ENCODE measurements at places on chromosomes 7 and 10.

DNA sequence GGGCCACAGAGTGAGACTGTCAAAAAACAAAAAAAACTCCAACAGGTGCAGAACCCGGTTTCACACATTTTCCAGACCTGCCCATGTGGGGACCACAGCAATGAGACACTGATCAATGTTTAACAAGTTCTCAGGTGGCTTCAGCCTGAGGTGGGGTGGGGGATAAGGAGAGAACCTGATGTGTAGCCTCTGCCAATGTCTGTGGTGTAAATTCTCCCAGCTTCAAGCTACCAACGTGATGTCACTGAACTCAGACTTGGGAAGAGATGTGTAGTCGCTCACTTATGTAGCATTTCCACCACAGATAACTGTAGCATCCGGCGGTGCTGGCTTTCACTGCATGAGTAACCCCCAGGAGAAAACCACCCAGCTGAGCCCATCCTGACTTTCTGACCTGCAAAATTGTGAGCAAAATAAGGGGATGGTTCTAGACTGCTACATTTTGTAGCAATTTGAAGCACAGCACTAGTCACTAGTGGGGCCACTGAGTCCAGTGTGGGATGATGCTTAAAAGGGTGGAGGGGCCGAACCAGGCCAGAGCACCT is 13.8 kb upstream of the TNRC18 start:
- no peak for DNase-seq

DNA sequence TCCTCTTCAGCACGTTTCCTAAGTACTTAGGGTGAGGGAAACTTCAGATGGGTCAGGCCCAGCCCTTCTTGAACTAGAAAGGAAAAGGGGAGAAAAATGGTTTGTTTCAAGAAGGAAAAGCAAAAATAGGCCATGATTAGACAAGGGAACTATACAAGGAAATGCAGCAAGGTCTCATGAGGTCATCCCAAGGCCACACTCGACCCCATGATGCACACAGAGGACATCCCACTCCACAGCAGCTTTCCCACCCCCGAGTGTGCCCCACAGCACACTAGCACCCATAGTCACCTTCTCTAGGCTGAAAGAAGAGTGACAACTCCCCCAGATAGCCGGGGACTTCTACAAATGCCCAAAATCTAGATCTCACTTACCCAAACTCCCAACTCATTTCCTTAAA is 173.4 kb downstream of the FAM107B start:
- no peak for DNase-seq

DNA sequence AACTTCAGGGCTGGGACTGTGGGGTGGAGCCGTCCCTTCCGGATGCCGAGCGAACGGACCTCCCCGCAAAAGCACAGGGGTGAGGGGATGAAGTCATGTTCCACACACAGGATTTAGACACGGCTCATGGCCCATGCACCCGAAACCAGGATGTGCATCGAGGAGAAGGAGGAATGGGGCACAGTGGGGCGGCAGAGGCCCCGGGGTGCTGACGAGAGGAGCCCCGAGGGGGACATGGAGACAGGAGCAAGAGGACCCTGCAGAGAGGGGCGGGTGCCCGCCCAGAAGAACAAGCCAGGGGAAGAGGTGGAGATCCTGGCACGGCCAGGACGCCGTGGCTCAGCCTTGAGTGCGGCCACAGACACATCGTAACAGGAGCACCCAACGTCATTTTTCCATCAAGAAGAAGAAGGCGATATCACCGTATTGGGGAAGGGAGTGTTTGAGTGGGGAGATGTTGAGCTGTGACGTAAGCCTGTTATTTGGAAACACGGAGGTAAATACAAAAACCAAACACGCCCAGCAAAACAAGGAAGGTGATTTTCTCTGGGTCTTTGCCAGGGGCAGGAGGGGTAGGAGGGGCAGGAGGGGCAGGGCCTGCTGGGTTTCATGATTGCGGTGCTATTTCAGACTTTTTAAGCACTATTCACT is 25.3 kb upstream of the FOXL3 start:
- no peak for DNase-seq

DNA sequence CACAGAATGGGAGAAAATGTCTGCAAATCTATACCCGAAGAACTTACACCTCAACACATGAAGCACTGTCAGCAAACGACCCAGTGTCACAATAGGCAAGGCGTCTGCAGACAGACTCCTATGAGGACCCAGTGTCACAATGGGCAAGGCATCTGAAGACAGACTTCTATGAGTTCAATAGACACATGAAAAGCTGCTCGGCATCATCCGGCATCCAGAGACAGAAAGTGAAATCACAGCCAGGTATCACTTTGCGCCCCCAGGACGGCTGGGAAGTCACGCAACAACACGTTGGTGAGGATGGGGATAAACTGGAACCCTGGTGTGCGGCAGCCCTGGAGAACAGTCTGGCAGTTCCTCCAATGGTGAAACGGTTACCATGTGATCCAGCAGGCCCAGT is 273.2 kb downstream of the ELFN1 start:
- DNase-seq: no peak

GRCh38 chr7:44772440-44772839 is 23.8 kb downstream of the ZMIZ2 start:
- DNase-seq: no peak

DNA sequence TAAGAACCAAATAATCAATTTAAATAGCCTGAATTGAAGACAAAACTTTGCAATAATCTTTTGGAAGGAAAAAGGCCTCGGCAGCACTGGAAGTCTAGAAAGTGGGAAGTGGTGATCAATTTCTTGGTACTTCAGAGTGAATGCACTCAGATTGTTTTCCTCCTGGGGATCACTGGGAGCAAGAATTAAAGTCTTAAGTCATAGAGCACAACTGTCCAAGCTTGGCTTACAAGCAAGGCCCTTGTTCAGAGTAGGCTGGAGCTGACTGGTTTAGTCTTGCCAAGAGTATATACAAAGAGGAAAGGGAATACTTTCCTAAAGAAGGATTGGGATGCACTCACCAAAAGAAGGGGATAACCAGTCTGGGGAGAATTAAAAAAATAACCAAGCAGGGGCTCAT is 637.1 kb downstream of the CCSER2 start:
- DNase-seq: no peak

GRCh38 chr10:48931188-48931587 is 8.5 kb downstream of the LRRC18 start:
- DNase-seq: no peak

DNA sequence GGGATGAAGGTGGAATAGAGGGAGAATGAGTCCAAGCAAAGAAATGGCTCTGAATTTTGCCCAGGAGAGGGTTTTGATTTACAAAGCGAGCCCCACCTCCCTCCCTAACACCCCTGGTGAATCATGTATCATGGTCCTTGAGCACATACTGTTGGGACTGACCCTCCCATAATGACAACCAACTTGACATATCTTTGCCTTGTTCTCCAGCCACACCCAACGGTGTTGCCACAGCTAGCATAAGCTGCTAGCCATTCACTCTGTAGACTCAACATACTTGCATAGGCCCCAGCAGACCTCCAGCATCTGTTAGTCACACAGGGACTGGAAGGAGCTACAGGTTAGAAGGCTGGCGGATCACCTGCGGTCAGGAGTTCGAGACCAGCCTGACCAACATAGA is 538.5 kb downstream of the KCNMA1 start:
- no peak for DNase-seq

GRCh38 chr10:110487411-110488331 is 10.0 kb upstream of the DUSP5 start:
- DNase-seq: peak; percentile 73

- DNase-seq: no peak
Observed at GRCh38 chr10:28318626-28319025, 15.8 kb upstream of the MPP7 start.

DNA sequence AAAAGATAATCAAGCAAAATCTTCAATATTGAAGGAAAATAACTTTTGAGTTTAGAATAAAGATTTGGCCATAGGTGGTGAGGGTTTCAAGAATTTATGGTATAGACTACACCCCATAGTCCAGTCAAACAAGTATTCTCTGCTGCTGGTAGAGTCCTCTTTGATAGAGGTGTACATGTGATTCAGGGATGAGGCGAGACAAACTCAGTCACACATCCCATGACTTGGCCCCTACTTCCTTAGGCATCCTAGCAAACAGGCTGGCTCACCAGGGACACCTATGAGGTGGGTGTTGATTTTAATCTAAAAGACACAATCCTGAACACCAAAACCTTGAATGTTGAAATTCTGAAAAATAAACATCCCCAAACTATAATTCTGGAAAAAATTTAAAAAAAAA is 78.1 kb upstream of the SLC25A13 start:
- no peak for DNase-seq

DNA sequence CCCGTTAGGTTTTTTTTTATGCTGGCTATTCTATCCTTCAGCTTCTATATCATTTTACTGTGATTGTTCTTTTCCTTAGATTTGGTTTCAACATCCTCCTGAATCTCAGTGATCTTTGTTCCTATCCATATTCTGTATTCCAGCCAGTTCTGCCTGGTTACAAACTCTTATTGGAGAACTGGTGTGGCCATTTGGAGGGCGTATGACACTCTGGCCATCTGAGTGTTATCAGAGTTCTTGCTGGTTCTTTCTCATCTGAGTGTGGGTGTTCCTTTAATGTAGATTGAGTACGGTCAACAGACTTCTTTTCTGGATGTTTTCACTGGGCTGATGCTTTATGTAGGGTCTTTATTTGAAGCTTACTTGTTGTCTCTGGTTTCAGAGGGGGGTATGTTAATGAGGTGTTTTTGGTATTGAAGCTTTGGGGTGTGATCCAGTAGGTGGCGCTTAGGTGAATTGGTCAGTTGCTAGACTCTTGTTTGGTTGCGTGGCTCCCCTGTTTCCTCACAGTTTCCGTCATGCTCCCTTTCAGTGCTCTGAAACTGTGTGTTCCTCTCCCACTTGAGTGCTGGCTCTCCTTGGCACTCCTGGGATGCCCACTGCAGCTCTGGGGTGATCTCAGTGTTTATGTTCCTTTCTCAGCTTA is 80.7 kb downstream of the FANK1 start:
- peak; percentile 7 for DNase-seq

GRCh38 chr7:130135208-130136205 is 65.2 kb downstream of the KLHDC10 start:
- DNase-seq: peak; percentile 60

DNA sequence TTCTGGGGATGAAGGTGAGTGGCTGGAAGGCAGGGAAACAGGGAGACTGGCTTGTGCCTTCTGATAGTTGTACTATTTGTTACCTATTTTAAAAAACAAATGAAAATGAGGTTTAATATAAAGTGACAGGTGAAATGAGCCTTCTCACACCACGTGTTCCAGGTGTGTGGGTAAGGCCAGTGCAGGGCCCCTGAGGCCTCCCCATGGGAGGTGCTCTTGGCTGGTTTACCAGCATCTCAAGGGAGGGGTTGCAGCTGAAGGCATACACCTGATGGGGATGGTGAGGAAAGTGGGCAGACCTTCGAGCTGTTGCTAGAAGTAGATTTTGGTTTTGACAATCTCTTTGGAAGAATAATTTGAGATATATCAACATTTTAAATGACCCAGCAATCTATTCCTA is 103.6 kb downstream of the ARHGAP22 start:
- no peak for DNase-seq

GRCh38 chr10:88735661-88736060 is 24.2 kb upstream of the LIPN start:
- peak; percentile 29 for DNase-seq

All from iris pigment epithelial cell (primary cell).